ENCODE measurements at places on chromosomes 3 and 15. TPM values are rescaled to one million over a fixed set of nuclear protein-coding genes. Genes with fewer than 3 reads are reported as not detected.

DNA sequence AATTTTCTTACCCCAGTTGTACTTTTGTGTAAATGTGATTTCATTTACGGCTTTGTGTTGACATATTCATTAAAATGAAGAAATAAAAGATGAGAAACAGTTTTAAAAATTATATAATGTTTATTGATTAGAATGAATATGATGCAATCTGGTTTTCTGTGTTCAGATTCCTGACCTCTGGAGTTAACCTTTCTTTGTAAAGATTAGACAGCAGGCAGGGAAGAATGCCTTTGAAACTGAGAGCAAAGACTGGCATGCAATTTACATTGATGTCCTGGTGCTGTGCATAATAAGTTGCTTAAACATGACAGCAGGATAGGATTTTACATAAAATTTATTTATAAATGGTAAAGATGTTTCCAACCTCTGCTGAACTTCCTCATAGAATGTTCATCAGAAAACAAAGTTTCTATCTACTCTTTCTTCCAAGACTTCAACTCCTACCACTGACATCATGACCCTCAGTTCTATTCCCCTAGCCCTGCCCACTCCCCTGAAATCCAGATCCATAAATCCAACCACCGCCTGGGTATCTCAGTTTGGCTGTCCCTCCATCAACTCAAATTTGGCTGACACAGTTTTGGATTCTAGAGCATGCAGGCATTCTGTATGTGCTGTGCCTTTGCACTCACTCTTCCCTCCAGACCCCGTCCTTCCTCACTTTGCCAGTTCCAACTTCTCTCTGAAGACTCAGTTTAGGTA lies 1.7 kb downstream of the HGD start:
- no peaks in the 10 kb centered on the region for H3K27me3 ChIP-seq
- no peak overlapping the region for H3K27ac ChIP-seq
- H3K4me1 ChIP-seq = peaks cover 18% of the 10 kb centered on the region
- no peak for DNase-seq

- peaks cover 6% of the 10 kb centered on the region for H3K4me1 ChIP-seq
- H3K27ac ChIP-seq = no peak overlapping the region
These were observed 184.5 kb upstream of the ANKRD28 start for GRCh38 chr3:15982243-15982642.

GRCh38 chr3:50226888-50227389 lies 9.1 kb upstream of the GNAI2 start:
- peak overlapping the region; percentile 83 for H3K27ac ChIP-seq
- no peaks in the 10 kb centered on the region for H3K27me3 ChIP-seq
- H3K36me3 ChIP-seq = no peaks in the 10 kb centered on the region
- DNase-seq = no peak

DNA sequence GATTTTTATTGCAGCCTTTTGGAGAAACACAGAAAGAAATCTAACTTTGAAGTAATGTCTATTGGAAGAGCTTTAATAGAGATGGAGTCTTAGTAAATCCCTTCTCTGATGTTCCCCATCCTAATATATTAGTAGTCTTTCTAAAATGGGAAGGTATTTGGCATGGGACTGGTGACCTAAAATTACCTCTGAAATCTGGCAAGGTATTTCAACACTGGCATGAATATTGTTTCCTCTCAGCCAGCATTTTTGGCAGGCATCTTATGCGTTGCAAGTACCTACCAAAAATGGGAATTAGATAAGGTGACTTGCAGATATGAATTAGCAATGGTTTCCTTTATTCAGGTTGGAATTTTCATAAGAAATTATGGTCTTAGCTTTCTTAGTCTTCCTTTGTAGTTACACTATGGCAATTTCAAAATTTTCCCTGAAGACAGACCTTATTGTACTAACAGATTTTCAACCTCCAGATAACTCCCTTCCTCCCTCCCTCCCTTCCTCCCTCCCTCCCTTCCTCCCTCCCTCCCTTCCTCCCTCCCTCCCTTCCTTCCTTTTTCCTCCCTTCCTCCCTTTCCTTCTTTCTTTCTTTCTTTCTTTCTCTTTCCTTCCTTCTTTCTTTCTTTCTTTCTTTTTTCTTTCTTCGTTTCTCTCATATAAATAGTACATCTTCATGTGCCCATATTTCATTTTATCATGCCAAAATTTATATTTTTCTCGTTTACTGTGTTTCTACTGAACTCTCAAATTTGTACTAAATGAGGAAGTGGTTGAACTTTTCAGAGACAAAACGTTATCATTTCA lies 168.2 kb upstream of the KCNMB2 start:
- H3K27ac ChIP-seq = no peak overlapping the region
- H3K4me1 ChIP-seq = peaks cover 6% of the 10 kb centered on the region
- no peak for DNase-seq
- H3K27me3 ChIP-seq = no peaks in the 10 kb centered on the region

GRCh38 chr3:186746008-186746407 lies 28.8 kb downstream of the KNG1 start:
- H3K27me3 ChIP-seq = no peaks in the 10 kb centered on the region
- H3K36me3 ChIP-seq = no peaks in the 10 kb centered on the region

DNA sequence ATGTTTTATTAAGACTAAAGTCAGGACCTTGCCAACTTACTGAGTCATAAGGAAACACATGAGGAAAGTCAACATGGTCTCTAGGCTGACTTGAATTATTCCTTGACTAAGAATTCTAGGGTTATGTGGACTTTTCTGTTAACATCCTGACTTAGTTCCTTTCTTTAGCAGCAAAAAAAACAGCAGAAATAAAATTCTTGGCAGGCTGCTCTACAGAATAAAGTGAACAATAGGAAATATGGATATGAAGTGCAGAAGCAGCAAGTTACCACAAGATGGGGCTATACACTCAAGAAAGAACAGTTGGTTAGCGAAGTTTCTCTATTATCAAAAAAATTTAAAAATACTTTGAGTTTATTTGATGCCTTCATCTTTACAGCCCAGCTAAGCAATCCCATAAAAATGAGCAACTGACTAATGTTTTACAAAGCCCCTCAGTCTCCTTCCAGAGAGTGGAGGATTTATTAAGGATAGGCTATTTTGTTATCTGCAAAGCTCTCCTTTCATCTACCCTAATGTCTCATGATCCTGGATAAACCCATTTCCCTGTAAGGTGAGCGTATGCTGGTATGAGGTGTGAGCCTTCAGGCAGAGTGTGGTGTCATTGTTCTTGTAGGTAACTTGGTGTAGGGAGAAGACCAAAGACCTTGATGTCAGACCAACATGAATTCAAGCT lies 23.1 kb upstream of the MCCC1 start:
- H3K4me1 ChIP-seq = no peaks in the 10 kb centered on the region
- DNase-seq = no peak
- H3K36me3 ChIP-seq = no peaks in the 10 kb centered on the region
- H3K27me3 ChIP-seq = no peaks in the 10 kb centered on the region

GRCh38 chr3:156382458-156383346 lies 172.2 kb downstream of the SSR3 start:
- DNase-seq = no peak
- no peaks in the 10 kb centered on the region for H3K27me3 ChIP-seq
- H3K27ac ChIP-seq = no peak overlapping the region
- no peaks in the 10 kb centered on the region for H3K36me3 ChIP-seq
- no peaks in the 10 kb centered on the region for H3K4me1 ChIP-seq
- H3K4me3 ChIP-seq = no peak overlapping the region

DNA sequence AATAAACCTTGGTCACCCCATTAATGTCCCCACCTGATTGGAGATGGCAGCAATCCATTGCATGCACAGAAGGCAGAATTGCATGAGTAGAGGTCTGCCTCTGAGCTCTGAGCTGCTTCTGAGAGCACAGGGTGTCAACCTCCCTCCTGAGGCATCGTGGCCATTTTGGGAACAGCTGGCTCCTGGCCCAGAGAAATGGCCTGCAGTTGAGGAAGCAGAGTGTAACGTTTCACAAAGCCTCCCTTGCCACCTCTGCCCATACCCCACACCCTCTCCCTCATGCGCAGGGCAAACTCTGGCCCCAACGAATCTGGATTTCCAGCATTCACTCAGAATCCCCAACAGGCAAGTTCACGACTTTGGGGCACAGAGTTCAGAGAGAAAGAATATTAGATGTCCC lies 198.9 kb downstream of the ADAMTS9 start:
- no peak for DNase-seq
- H3K27me3 ChIP-seq = no peaks in the 10 kb centered on the region
- no peaks in the 10 kb centered on the region for H3K36me3 ChIP-seq
- no peak overlapping the region for H3K4me3 ChIP-seq
- peaks cover 4% of the 10 kb centered on the region for H3K4me1 ChIP-seq

- no peak for DNase-seq
- H3K4me3 ChIP-seq = no peak overlapping the region
- no peaks in the 10 kb centered on the region for H3K36me3 ChIP-seq
- peaks cover 13% of the 10 kb centered on the region for H3K4me1 ChIP-seq
- no peaks in the 10 kb centered on the region for H3K27me3 ChIP-seq
These were observed 123.4 kb upstream of the SLC24A5 start for GRCh38 chr15:47997195-47998080.

DNA sequence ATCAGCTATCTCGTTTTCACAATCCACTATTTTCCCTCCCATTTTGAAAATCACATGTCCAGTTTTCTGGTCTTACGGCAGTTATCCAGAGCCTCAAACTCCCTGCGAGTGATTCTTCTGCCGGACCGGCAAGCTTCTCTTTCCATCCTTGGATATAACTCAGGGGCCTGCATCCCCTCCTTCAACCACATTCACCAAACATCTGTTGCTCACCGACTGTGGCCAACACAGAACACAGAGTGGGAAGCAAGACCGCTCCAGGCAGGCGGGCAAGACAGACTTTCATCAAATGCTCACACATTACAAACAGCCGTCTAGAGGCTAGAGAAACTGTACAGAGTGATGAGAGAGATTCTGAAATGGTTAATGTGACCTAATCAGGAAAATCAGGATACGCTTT lies 7.6 kb upstream of the SLC12A8 start:
- no peak for DNase-seq
- no peaks in the 10 kb centered on the region for H3K36me3 ChIP-seq
- H3K4me3 ChIP-seq = no peak overlapping the region

- no peaks in the 10 kb centered on the region for H3K27me3 ChIP-seq
- no peak overlapping the region for H3K27ac ChIP-seq
- DNase-seq = no peak
- H3K4me1 ChIP-seq = no peaks in the 10 kb centered on the region
- H3K4me3 ChIP-seq = no peak overlapping the region
- H3K36me3 ChIP-seq = no peaks in the 10 kb centered on the region
These were observed 579.3 kb upstream of the GRM7 start for GRCh38 chr3:6281662-6282061.

- no peak for DNase-seq
- H3K27me3 ChIP-seq = no peaks in the 10 kb centered on the region
- H3K4me3 ChIP-seq = peak overlapping the region; percentile 24
- peak overlapping the region; percentile 76 for H3K27ac ChIP-seq
- H3K36me3 ChIP-seq = no peaks in the 10 kb centered on the region
- H3K4me1 ChIP-seq = peaks cover 52% of the 10 kb centered on the region
These were observed 39.9 kb upstream of the TNFSF10 start for GRCh38 chr3:172562871-172563865.

- no peak overlapping the region for H3K27ac ChIP-seq
- peaks cover 28% of the 10 kb centered on the region for H3K4me1 ChIP-seq
- H3K36me3 ChIP-seq = no peaks in the 10 kb centered on the region
- no peak for DNase-seq
- H3K27me3 ChIP-seq = no peaks in the 10 kb centered on the region
These were observed 36.0 kb upstream of the TIMP4 start for GRCh38 chr3:12194669-12195161.

DNA sequence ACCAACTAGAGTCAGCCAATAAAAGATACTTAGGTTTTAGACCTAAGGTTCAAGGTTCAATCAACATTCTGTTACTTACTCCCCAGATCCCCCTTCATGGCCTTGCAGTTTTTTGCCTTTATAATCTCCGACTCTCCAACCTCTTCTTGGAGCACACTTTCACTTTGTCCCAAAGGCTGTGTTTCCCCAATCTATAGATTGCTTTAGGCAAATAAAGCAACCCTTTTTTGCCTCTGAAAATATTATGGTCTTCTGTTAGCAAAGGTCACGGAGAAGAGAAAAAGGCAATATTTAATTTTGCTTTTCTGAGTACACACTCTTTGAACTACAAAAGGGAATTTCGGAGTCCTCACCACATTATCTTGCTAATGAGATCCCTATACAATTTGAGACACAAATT lies 268.1 kb downstream of the PLOD2 start:
- no peak for DNase-seq
- H3K27me3 ChIP-seq = no peaks in the 10 kb centered on the region
- H3K27ac ChIP-seq = no peak overlapping the region
- no peak overlapping the region for H3K4me3 ChIP-seq
- H3K36me3 ChIP-seq = no peaks in the 10 kb centered on the region

GRCh38 chr3:82938821-82939328 lies 1177.4 kb upstream of the GBE1 start:
- peak; percentile 30 for DNase-seq
- H3K4me1 ChIP-seq = no peaks in the 10 kb centered on the region
- H3K27me3 ChIP-seq = no peaks in the 10 kb centered on the region
- H3K4me3 ChIP-seq = no peak overlapping the region

GRCh38 chr3:129976286-129976685 lies 1.8 kb downstream of the TRH start:
- peaks cover 47% of the 10 kb centered on the region for H3K27me3 ChIP-seq
- DNase-seq = no peak
- no peak overlapping the region for H3K4me3 ChIP-seq
- no peaks in the 10 kb centered on the region for H3K36me3 ChIP-seq
- no peak overlapping the region for H3K27ac ChIP-seq
- peaks cover 15% of the 10 kb centered on the region for H3K4me1 ChIP-seq

DNA sequence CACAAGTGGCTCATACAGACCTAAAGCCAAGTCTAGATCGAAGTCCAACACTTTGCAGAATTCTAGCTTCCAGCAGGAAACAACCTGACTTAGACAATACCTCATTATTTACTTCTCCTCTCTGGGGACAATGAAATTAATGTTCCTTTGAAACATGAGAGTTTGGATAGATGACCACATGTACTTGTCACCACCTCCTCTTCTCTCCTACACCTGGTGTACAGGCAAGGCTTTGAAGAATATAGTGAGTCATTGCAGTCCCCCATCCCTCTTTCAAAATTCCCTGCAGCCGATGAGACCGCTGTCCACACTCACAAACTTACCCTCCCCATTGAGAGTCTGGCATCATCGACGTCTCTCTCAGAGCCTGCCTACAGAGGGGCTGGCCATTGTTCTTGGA lies 189.0 kb upstream of the HES1 start:
- no peaks in the 10 kb centered on the region for H3K27me3 ChIP-seq
- H3K4me1 ChIP-seq = no peaks in the 10 kb centered on the region
- H3K4me3 ChIP-seq = no peak overlapping the region

DNA sequence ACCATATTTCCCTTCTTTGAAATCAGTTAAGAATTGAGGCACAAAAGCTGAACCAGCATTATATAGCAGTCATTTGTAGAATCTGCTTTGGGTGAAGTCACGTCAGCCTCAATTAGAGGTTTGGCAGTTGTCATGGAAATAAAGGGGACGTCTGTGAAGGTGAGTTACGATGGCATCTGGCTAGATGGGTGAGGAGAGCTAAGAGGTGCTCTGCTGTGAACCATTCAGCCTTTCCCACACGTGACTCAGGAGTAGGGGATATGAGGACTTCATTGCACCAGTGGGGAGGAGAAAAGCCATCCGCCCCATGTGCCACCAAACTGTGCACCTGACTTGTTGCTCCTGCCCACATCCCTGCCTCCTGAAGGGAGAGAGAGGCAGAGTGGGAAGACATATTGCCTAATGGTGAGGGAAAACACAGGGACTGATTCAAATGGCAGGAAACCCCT lies 2.8 kb upstream of the C15orf40 start:
- no peaks in the 10 kb centered on the region for H3K27me3 ChIP-seq
- peaks cover 26% of the 10 kb centered on the region for H3K4me1 ChIP-seq
- no peak for DNase-seq
- H3K27ac ChIP-seq = no peak overlapping the region

The GREM1 gene
- total RNA-seq = 3.1 TPM

The NUSAP1 gene
- total RNA-seq = 7.0 TPM

The CCDC39 gene
- total RNA-seq = 2.2 TPM

The FETUB gene
- not detected for total RNA-seq

The C3orf38 gene
- 25.0 TPM for total RNA-seq
